ENCODE measurements at places on chromosomes 12 and 14.

GRCh38 chr14:21702316-21702715 lies 28.7 kb upstream of the OR4E1 start:
- no peak for DNase-seq

GRCh38 chr12:51970904-51971646 lies 19.6 kb downstream of the ACVR1B start:
- DNase-seq = no peak

DNA sequence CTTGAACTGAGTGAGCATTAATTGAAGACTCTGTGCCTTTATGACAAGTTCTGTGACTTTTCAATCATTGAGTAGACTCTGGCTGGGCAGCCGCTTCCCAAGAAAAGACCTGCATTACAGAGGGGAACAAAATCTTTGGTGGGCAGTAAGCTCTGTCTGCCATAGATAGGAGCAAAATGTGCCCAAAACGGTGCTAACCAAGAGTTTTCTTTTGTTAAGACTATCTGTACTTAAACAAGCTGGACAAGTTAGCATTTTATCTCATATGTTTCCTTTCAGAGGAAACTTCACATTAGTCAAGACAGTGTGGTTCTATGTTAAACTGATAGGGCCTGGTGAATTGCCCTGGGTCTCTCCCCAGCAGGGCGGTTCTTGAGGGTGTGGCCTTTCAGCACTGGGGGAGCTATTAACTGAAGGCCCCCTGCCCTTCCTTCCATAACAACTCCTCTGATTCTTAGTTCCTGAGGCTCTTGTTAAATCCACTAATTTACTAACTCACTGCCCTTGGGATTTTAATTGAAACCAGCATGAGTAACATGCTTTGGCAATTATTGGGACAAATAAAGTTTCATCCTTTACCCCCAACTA lies 219.6 kb downstream of the KTN1 start:
- DNase-seq = no peak

GRCh38 chr14:104970231-104971068 lies 7.7 kb downstream of the AHNAK2 start:
- DNase-seq = peak; percentile 94

DNA sequence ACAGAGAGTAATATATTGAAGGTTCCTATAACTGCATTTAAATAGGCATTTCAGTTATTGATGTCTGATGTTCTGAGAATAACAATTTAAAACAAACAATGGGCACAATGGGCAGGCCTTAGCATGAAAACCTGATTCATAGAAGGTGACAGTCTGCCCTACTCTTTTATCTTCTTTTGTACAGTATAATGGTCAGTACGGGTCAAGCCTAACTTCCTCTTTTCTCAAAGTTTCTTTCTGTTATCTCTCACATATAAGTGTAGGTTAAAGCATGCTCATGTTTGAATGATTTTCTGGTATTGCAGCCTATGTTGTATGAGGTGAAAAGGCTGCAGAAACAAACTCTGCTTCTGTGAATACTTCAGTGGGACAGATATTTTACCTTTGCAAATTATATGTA lies 14.2 kb downstream of the FKBP3 start:
- no peak for DNase-seq

GRCh38 chr14:99838639-99839134 lies 45.5 kb downstream of the EML1 start:
- DNase-seq = no peak

GRCh38 chr14:90583916-90584605 lies 187.2 kb downstream of the CALM1 start:
- DNase-seq = no peak

- DNase-seq = no peak
Measured at GRCh38 chr12:42129595-42130204, 15.0 kb downstream of the GXYLT1 start.

GRCh38 chr12:752695-753610 lies 574 bp downstream of the WNK1 start:
- DNase-seq = peak; percentile 85

- no peak for DNase-seq
Measured at GRCh38 chr14:35340616-35341453, 48.7 kb downstream of the PSMA6 start.

DNA sequence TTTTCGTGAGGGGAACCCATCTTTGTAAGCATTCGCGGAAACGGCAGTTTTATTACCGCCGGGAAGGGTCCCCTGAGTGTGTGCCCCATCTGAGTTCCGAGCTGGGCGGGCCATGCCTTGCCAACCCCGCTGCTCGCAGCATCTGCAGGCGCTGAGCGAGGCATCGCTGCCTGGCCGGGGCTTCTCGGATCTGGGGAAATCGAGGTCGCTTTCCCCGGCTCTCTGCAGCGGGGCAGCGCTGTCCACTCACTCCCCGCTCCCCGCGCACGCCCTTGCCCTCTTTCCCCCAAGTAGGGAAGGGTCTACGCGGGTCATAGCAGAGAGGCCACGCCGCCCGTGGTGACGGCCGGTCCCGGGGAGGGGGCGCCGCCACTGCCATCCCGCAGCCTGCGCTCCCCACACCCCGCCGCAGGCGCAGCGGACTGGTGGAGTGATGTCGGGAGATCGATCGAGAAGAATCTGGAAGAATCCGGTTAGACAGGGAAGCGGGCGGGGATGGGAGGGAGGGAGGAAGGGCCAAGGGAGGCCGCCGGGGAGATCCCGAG lies 507 bp upstream of the FKBP4 start:
- peak; percentile 23 for DNase-seq

GRCh38 chr14:76782885-76783566 lies 21.8 kb downstream of the VASH1 start:
- no peak for DNase-seq

- DNase-seq = no peak
Measured at GRCh38 chr14:80809663-80810062, 131.9 kb downstream of the CEP128 start.

GRCh38 chr14:104361101-104361591 lies 218.4 kb upstream of the C14orf180 start:
- peak; percentile 57 for DNase-seq

DNA sequence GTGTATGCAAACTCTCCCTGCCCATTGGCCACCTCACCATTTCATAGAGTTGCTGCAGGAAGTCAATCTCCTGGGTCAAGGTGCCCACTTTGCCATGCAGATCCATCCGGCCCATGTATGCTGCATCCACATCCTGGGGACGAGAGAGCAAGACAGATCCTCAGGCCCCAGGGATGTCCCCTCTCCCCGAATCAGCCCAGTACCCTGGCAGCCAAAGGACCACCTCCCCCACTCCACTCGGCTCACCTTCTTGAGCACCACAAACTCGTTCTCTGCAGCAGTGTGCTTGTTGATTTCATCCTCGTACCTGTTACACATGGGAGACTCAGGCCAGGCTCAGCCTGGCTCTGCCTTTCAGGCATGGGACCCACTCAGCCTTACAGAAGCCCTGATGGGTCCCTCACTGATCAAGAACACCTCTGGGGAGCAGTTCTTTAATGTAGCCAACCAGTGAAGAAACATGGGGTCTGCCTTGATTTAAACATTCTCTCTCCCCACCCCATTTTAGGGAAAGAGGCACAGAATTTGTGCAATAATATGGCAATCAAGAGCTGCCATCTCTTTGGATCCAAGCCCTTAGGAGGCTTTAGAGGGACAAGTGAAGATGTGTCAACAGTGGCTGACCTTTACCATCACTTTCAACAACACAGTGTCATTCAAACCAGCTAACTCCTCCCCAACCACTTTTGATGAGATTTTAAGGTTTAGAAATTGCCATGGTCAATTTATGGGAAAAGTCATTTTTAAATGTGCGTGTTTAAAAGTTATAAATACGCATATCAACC lies 3.9 kb downstream of the KRT79 start:
- DNase-seq = no peak

GRCh38 chr12:114682785-114683708 lies 928 bp downstream of the TBX3 start:
- no peak for DNase-seq

DNA sequence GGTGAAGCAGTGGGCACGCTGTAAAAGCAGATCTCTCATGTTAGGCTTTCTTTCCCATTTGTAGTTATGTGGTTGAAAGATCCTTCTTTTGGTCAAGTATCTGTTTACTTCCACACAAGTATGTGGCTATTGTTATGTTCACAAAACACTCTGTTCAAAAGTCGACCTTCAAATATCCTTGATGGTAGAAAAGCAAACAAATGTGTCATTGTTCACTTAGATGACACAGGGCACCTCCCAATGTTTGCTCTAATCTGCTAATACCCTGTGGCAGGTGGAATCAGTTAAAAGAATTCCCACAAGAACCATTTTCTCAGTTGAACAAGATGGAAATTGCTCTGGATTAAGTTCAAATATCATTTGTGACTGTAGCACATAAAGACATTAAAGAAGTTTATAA lies 43.6 kb upstream of the NAA30 start:
- no peak for DNase-seq

DNA sequence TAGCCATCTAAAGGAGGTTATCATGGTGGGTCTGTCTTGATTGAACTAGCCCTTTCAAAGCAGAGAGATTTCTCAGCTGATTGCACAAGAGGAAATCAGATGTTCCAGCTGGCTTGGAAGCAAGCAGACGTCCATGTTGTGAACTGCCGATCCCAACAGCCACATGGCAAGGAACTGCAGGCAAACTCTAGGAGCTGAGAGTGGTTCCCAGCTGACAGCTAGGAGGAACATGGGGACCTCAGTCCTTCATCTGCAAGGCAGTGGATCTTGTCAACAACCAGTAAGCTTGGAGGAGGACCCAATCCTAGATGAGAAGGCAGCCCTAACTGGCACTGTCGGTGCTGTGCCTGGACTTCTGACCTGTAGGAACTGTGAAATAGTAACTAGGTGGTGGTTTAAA lies 7.7 kb downstream of the ACVR1B start:
- no peak for DNase-seq

- DNase-seq = no peak
Measured at GRCh38 chr12:101490286-101490920, 15.3 kb downstream of the SPIC start.

GRCh38 chr12:99267038-99267437 lies 380.5 kb upstream of the GARIN6 start:
- no peak for DNase-seq

- no peak for DNase-seq
Measured at GRCh38 chr12:113328368-113328889, 6.5 kb downstream of the SLC8B1 start.

GRCh38 chr12:75650595-75651341 lies 139.4 kb upstream of the KRR1 start:
- DNase-seq = no peak

DNA sequence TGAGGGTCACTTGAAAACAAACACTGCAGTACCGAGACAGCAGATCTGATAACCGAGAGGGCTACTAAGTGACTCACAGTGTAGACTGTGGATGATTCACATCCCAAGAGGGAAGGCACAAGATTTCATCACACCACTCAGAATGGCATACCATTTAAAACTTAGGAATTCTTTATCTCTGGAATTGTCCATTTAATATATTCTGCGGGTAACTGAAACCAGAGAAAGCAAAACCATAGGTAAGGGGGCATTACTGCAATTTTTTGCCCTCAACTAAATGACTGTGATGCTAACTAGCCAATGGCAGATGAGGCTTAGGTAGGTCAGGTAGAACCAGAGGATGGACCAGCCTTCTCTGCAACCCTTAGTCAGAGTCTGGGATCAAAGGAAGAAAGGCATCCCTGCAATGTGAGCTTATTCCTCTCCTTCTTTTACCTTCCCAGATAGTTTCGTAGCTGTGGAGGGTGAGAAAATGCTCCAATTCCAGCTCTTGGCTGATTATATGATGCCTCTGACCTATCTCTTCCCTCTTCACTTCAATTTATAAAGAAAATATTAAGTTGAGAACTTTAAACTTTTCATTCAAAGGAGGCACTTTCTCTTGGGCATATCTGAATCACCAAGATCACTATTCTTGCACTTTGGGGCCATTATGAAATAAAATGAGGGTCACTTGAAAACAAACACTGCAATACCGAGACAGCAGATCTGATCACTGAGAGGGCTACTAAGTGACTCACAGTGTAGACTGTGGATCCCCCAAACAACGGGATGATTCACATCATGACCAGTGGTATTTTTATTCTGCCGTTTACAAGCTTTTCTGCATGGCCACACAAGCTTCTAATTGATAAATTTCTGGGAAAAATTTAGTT lies 6.8 kb downstream of the ART4 start:
- no peak for DNase-seq

DNA sequence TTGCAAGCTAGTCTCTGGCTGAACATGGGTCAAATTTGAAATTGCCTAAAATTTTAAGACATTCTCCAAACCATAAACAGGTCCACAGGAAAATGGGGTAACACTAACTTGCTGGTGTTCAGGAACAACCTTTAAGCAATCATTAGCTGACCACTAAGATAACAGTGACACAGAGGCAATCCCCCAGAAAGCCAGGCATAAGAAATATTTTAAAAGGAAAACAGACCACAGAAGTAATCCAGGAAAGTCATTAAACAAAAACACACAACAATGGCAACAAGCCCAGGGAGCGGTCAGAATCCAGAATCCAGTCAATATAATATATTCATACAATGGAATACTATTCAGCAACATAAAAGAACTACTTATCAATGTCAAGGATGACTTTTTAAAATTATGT lies 59.1 kb downstream of the LRP6 start:
- no peak for DNase-seq

DNA sequence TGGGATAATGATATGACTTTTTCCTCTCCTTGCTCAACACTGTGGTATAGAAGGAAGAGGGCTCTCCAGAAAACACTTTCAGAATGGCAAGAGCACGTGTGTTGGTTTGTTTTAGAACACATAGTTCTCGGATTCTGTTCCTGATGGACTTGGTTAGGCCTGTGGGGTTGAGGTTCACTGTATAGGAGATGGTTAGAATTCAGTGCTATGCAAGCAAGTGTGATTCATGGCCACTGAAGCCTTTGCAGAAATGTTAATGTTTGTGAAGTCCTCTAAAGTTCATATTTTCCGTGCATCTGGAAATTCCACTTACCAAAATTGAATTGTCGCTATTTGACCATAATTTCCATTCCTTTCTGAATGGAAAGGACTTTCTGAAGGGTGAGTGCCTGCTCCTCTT lies 233.2 kb upstream of the DDHD1 start:
- DNase-seq = no peak

DNA sequence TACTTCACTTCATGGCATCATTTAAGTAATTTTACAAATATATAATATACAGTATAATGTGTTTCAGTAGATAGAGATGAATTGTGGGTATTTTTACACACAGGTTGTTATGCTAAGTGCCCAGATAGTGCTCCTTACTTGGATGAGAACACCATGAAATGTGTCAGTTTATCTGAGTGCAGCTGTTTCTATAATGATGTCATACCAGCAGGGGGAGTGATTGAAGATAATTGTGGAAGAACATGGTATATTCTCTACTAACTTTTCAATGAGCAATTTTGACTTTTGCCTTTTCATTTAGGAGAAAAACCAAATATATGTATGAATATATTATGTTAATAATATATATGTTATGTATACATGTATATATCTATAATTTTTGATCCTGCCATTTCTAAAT lies 221.6 kb downstream of the LRRK2 start:
- no peak for DNase-seq

DNA sequence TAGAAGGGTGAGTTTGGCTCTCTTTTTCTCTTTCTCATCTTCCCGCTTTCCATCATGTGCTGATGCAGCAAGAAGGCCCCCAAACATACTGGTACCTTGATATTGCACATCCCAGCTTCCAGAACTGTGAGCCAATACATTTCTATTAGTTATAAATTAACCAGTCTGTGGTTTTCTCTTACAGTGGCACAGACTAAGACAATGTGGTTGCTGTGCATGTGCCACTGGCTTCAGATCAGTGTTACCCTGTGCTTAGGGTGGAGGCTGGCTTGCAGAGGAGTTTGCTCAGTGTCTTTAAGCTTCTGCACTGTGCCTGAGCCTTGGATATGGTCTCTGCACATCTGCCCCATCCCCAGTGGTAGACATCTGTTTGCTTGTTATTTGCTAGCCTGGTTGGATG lies 5.5 kb downstream of the IFI27L2 start:
- DNase-seq = peak; percentile 5

- DNase-seq = no peak
Measured at GRCh38 chr12:3976351-3976938, 103.2 kb upstream of the PARP11 start.
